ENCODE measurements at places on chromosomes 4 and X.

GRCh38 chrX:78123190-78123589 lies 16.3 kb downstream of the TAF9B start:
- DNase-seq = peak; percentile 45

DNA sequence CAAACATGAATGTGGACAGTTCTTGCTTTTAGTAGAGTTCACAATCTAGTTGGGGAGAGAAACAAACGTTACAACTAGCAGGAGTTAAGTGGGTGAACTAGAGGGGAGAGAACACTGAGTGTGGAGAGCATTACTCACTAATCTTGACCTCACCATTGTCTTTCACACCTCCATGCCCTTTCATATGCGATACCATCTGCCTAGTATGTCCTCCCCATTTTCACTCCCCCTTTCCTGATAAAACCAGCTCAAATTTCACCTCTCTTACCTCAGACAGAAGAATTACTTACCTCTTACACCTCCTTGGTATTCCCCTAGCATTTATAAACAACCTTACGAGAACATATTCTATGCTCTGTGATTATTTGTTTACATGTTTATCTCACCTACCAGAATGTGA lies 53.6 kb downstream of the LAS1L start:
- no peak for DNase-seq

DNA sequence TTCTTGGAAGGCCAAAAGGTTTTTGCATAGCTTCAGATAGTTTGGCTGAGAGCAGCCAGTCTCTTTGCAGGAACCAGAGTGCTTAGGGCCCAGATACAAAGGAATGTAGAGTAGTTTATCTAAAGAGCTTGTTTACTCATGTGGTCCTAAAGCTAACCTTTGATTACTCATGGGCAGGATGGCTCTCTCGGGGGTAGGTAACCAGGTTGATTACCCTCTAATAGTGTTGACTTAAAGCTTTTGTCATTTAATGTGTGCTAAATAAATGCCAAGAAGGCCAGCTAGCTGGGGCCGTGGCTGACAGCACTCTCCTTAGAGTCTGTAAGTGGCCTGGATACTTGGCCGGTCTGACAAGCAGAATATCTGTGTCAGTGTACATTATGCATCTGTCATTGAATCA lies 69.7 kb upstream of the MAGEB16 start:
- no peak for DNase-seq

- no peak for DNase-seq
These were observed 4.0 kb upstream of the IL13RA1 start for GRCh38 chrX:118723376-118723775.

- no peak for DNase-seq
These were observed 36.1 kb downstream of the RAI2 start for GRCh38 chrX:17824980-17825379.

GRCh38 chr4:7050481-7051143 lies 7.4 kb downstream of the TADA2B start:
- DNase-seq = no peak

- DNase-seq = no peak
These were observed 76.2 kb upstream of the CHRDL1 start for GRCh38 chrX:110871839-110872238.

DNA sequence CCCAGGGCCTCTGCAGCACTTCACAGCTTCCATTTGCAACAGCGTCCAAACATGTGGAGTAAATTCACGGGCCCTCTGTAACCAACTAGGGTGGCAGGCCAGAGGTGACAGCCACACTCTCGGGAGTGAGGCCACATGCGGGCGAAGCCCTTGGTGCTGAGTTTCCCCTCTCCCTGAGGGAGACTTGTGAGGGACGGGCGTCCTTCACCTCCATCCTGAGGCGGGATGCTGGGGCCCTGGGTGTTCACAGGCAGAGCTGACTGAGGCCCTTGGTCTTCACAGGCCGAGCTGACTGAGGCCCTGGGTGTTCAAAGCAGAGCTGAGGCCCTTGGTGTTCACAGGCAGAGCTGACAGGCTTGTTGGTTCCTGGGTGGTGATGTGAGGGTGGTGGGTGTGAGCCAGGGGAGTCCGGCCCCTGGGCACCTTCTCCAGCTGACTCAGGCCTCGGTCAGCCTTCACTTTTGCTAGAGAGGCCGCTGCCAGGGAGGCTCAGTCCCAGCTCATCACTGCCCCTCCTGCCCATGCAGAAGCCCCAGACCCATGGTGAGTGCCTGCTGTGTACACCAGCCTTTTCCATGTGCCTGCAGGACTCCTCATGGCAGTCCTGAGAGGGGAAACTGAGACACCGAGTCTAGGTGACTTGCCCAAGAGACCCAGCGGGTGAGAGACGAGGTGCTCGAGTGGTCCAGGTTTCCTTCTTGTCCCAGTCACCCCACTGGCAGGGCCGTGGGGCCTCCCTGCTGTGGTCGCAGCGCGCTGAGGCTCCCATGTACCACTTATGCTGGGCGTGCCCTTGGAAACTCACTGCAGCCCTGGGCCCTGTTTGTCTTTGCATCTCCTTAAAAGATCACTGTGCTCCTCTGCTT lies 8.5 kb downstream of the WFS1 start:
- no peak for DNase-seq

DNA sequence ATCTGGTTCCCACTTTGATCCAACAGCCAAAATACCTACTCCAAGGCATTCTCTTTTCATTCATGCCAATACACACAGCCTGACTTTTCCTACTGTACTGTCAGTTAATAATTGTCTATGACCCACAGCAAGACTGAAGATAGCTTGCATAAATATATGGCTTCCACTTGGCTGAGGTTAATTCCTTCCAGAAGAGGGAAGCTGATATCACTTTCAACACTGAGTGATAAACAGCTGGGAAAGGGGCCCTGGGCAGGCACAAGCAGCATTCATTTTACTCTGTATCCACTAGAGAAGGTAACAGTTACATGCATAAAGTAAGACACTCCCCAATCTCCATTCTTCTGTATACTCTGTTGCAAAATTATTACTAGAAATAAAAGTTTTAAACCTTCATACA lies 200.2 kb upstream of the UGT8 start:
- peak; percentile 6 for DNase-seq

DNA sequence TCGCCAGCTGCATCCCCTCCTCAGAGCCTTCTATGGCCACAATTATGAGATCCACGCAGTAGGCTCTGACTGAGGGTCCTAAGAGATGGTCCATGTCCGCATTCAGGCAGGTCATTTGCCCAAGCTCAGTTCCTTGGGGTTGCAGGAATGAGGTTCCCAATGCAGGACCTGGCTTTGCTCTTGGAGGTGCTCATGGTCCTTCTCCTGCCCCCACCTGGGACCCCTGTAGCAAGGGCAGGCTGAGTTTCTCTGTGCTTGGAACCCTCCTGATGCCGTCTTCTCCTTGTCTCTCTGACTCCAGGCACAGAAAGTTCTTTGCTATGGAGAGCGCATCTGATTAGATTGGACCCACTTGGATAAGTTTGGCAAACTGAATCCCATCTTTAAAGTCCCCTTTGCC lies 16.5 kb upstream of the SHOX start:
- no peak for DNase-seq

DNA sequence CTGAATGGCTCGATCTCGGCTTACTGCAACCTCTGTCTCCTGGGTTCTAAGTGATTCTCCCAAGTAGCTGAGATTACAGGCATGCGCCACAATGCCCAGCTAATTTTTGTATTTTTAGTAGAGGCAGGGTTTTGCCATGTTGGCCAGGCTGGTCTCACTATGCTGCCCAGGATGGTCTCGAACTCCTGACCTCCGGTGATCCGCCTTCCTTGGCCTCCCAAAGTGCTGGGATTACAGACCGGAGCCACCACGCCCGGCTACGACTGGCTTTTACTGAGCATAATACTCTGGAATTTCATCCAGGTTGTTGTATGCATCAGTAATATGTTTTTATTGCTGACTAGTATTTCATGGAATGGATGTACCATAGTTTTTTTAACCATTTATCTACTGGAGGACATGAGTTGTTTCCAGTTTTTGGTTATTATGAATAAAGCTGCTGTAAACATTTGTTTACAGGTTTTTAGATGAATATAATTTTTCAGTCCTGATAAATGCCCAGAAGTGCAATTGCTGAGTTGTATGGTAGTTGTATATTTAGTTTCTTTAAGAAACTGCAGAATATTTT lies 31.2 kb downstream of the N4BP2 start:
- no peak for DNase-seq

DNA sequence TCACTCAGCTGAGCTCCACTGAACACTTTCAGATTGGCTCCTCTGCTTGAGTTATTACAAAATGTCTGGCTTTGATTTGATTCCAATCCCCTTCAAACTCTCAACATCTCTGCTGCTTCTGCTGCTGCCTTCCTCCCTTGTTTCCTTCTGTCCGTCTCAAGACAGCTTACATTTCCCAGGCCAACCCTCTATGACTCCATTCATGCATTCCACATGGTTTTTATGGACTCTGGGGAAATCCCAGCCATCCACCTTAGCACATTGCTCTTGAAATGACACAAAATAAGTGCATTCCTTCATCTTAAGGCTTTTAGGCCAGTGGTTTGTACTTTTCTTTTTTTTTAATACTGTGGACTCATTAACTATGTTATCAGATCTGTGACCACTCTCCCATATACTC lies 68.5 kb upstream of the TMEM164 start:
- no peak for DNase-seq

DNA sequence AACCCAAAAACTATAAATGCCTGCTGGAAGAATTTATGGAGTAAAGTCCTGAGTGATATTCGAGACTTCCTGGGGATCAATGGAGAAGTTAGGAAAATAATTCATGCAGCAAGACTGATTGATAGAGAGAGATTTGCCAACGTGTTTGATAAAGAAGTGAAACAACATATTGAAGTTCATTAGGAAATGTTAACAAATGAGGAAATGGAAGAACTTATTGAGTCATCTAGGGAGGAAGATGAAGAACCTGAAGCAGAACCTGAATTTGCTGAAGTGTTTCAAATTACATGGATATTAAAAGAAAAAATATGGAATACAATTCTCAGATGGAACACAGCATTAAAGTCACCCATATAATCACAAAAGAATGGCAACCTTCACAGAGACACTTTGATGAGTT lies 39.0 kb downstream of the DDX60 start:
- DNase-seq = no peak

- peak; percentile 6 for DNase-seq
These were observed 142.7 kb downstream of the RPA4 start for GRCh38 chrX:97026406-97026805.

GRCh38 chr4:144580430-144580829 lies 65.5 kb upstream of the HHIP start:
- DNase-seq = no peak
